SJSA1 (cell line): ENCODE measurements at places on chromosomes 3 and 15. TPM values are rescaled to one million over a fixed set of nuclear protein-coding genes. Genes with fewer than 3 reads are reported as not detected.
A peak's percentile ranks its signal among the peaks of the same experiment; 100 is the strongest.

- DNase-seq: no peak
These were observed 1.6 kb downstream of the OXTR start for GRCh38 chr3:8767667-8768363.

DNA sequence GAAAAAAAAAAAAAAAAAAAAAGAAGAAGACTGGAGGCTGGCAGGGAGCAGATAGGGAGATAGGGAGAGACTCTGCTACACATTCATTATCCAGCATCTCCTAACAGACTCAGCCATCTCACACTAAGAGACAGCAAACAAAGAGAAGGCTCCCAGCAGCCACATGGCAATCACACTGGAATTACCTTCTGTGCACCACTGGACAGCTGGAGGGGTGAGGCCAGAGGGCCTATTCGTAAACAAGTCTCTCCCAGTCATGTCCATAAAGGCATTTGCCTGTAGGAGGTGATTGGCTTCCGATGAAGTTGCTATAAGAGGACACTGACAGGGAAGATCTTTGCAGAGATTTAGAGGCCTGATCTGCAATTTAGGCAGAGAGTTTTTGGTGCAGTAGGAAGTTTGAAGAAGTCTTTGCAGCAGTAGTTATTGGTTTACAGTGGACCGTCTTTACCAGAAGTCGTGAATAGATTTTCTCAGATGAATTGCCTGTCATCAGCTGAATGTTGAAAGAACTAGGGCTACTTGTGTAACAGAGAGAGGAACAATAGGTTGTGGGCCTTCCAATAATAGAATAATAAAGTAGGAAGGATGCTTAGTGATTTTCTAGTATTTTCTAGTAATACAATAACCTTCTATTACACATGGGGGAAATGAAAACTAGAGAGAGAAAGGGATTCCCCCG, 89.7 kb downstream of the TP63 start:
- DNase-seq: no peak

DNA sequence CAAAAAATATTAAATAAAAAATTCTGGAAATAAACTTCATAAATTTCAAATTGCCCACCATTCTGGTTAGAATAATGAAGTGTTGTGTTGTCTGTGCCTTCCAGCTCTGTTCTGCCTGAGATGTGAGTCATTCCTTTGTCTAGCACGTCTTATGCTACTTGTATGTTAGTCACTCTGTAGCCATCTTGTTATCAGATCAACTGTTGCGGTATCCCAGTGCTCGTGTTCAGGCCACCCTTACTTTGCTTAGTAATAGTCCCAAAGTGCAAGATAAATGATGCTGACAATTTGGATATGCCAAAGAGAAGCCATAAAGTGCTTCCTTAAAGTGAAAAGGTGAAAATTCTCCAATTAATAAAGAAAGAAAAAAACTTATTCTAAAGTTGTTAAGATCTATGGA, 527.5 kb downstream of the NAALADL2 start:
- peak; percentile 44 for DNase-seq

Gene PPP1R14D
- not detected in 2 replicates for total RNA-seq

DNA sequence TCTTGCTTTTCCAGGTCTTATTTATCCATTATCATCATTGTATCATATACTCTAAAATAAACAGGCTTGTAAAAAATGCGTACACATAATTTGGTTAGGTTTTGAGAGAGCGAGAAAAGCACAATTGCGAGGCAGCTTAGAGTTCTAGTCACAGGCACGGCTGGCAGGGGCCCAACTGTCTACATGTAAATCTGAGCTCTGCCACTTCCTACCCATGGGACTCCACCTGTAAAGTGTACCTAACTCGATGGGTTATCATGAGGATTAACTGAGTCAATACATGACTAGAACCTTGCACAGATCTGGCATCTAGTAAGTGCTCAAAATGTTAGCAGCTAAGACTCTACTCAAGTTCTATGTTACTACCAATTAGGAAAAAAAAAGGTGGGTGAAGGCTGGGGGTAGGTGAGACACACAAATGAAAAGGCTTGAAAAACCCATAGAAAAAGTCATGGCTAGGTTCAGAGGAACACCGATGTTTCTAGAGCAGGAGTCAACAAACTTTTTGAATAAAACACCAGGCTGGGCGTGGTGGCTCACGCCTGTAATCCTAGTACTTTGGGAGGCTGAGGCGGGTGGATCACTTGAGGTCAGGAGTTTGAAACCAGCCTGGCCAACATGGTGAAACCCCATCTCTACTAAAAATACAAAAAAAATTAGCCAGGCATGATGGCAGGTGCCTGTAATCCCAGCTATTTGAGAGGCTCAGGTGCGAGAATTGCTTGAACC, 36.2 kb downstream of the GLB1 start:
- no peak for DNase-seq

- DNase-seq: no peak
These were observed 253.3 kb upstream of the LYSMD4 start for GRCh38 chr15:99986297-99987118.

GRCh38 chr3:100868096-100868495, 125.1 kb downstream of the ABI3BP start:
- no peak for DNase-seq

GRCh38 chr15:57031605-57032004, 113.2 kb downstream of the TCF12 start:
- DNase-seq: no peak

DNA sequence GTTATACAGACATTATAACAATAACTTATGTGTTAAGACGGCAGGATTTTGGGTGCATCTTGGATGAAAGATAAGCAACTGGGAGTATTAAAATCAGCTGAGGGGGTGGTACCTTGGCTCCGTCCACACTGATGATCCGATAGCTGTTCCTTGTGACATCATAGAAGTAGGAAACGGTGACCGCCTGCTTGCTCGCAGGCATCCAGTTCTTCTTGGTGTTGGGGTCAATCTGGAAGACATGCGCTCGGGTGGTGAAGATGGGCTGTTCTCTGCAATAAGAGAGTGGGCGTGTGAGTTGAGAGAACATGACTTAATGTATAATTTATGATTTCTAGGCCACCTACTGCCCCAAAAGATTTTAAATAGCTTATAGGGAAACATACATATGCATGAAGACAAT, 59.9 kb downstream of the HOMER2 start:
- no peak for DNase-seq

GRCh38 chr3:114223143-114223542, 14.2 kb downstream of the ZNF80 start:
- no peak for DNase-seq
